Stimulated activated CD8-positive, alpha-beta memory T cell treated with anti-CD3 and anti-CD28 coated beads, Interleukin-7, amount 100 ng/mL, for 24 hours (primary cell): ENCODE measurements at places on chromosomes 16 and 17.

DNA sequence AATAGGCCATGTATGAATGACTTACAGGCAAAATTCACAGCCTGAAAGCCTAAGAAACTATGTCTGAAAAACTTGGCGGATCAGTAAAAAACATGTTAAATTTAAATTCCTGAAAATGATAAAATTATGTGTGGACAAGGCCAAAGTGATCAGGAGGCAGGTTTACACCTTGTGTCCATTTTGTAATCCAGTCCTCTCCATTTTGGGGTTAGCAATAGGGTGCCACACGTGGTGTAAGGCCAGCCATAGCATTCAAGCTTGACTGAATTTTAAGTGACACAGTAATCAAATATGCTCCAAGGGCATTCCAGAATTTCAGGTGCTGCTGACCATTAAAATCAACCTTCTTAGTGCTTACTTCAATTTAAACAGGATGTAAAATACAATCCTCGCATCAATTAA lies 2.7 kb downstream of the RNF43 start:
- no peak for DNase-seq

- DNase-seq, result no peak
These were observed 3.7 kb upstream of the HCRT start for GRCh38 chr17:42188749-42189650.

GRCh38 chr16:66949472-66949871 lies 11.6 kb upstream of the CES3 start:
- no peak for DNase-seq

DNA sequence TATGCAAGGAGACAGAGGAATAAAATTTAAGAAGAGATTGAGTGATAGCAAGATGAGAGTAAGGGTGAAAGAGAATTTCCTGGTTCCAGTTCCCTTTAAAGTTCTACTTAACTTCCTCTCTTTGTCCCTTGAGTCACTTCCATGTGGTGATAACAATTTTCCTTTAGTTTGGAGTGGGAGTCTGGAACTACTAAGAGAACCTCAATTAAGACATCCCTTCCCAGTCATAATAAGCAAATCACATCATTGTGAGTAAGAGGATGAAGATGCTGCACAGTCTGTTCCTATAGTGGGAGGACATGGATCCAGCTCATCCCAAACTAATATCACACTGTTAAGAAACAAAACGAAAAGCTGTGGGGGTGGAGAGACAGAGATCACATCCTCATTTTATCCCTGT lies 24.4 kb downstream of the TBX21 start:
- DNase-seq, result no peak

GRCh38 chr16:46428108-46429061 lies 192.8 kb downstream of the SHCBP1 start:
- no peak for DNase-seq

DNA sequence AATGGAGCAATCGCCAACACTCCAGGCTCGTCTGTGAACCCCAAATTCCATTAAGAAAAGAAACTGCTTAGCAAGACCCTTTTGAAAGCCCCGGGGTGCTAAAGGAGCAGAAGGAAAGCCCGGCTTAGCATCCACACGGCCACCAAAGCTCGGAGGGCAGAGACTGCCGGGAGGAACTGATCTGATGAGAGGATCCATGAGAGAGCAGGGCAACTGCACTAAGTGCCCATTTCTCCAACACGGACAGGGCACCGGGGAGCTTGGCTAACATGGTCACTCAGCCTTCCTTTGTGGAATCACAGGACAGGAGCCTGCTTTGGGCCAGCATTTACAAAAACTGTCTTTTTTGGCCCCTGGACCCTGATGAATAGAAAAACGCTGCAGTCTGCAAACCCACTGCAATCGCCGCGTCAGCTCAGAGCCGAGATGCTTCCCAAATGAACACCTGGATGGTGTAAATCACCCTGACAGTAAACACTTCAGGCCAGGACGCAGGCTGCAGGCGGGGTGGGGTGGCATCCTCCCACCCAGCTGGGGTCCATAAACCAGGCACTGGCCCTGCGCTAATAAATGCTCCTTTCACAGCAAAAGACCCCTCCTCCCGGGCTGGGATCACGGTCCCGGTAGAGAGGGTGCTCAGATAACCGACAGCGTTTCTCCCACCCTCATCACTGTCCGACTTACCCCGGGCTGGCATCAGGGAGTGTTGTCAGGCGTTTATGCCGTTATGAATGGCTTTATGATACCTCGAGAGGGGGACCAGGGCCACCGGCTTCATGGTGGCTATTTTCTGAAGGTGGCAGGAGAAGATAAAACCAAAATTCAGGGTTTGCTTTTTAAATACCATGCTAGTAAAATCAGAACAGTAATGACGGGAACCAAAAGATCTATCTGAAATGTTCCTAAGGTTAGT lies 299.5 kb downstream of the IRF8 start:
- no peak for DNase-seq

- no peak for DNase-seq
These were observed 286.1 kb downstream of the SEC14L1 start for GRCh38 chr17:77426676-77427386.

GRCh38 chr17:57953219-57953618 lies 2.0 kb downstream of the CUEDC1 start:
- DNase-seq, result no peak

- no peak for DNase-seq
These were observed 96.7 kb downstream of the GNAO1 start for GRCh38 chr16:56288019-56288418.

- no peak for DNase-seq
These were observed 12.1 kb downstream of the CMIP start for GRCh38 chr16:81456523-81457325.

- DNase-seq, result peak; percentile 16
These were observed at the start of gene CIITA for GRCh38 chr16:10876799-10877341. Gene CIITA (plus strand): TSS chr16:10877202. CDS start chr16:10877331, 129 bp downstream.

- no peak for DNase-seq
These were observed 77.5 kb downstream of the MRTFB start for GRCh38 chr16:14148569-14148968.

- no peak for DNase-seq
These were observed 389.5 kb downstream of the KCNJ2 start for GRCh38 chr17:70558821-70559220.
